Fibroblast of skin of right quadriceps (primary cell): ENCODE measurements at places on chromosomes 13 and 19.

DNA sequence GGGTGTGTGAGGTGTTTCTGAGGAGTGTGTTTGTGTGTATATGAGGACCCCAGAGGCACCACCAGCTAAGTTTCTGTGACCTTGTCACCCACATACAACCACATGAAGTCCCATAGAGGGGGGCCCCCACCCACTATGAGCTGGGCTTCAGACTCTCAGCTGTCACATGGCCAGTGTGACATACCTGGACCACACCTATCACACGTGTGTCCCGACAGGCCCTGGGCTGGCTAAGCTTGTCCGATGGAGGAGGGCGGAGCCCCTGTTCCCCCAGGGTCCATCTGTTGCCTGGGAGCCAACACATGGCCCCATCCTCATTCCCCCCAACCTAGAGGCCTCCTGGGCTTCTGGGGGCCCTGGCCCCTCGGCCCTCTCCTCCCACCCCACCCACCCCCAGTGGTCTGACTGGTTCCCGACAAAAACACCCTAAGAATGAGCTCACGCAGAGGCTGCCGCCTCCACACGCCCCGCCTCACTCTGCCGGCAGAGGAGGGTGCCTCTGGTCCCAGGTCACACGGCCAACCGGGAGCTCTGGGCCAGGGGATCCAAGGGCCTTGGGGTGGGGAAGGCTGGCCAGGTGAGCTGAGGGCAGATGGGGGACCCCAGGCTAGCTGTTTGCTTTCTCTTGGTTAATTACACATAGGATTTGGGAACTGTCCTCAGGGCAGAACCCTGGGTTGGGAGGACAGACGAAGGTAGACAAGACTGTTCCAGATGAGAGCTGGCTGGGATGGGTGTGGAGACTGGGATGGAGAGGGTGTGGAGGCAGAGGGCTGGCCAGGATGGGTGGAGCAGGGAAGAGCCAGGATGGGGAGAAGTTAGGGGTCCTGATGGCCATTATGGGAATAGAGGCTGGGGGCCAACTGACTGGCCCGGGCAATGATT is 4.3 kb downstream of the KLC3 start:
- no peak for DNase-seq

DNA sequence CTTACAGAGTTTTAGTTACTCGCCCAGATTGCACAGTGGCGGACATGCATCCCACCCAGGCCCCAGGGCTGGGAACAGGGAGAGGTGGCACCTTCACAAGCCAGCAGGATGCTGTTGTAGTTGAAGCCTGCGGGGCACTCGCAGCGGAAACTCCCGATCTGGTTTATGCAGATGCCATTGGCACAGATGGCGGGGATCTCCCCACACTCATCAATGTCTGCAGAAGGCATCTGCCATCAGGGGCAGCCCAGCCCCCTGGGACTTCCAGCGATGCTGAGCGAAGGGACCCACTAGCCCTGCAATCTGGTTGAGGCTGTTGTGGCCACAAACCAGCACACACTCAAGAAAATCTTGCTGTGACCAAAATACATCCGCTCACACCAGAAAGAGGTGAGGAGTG is 44.6 kb downstream of the CCL25 start:
- DNase-seq = no peak

- DNase-seq = no peak
These were observed 24.9 kb upstream of the TPM4 start for GRCh38 chr19:16051254-16052025.

- DNase-seq = no peak
These were observed 2.3 kb downstream of the SPPL2B start for GRCh38 chr19:2330632-2331284.

DNA sequence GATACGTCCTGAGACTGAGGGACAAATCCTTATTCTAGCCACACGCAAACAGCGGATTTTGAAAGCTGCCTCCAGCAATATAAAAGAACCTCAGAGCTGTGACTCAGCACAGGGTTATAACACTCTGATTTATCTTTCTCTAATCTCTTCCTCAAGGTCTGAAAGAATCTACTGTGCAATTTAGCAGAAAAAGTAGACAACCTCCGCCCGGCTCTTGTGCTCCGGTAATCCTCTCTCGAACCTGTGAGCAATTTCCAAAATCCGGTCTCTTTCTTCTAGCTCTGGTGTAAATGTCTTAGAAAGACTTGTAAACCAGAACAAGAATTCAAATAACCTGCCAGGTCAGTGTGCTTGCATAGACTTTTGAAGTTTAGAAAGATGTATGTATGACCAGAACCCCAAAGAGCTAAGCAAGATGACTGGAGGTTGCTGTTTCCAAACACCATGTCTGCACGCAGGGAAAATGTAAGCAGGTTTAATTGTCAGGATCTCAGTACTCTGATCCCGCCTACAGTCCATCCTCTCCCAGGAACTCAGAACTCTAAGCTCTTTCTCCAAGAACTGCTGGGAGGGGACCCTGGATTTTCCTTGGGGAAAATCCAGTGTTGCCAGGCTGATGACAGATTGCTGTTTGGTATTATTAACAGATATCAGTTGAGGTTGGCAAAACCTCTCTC is 338.1 kb downstream of the RFC3 start:
- peak; percentile 61 for DNase-seq

DNA sequence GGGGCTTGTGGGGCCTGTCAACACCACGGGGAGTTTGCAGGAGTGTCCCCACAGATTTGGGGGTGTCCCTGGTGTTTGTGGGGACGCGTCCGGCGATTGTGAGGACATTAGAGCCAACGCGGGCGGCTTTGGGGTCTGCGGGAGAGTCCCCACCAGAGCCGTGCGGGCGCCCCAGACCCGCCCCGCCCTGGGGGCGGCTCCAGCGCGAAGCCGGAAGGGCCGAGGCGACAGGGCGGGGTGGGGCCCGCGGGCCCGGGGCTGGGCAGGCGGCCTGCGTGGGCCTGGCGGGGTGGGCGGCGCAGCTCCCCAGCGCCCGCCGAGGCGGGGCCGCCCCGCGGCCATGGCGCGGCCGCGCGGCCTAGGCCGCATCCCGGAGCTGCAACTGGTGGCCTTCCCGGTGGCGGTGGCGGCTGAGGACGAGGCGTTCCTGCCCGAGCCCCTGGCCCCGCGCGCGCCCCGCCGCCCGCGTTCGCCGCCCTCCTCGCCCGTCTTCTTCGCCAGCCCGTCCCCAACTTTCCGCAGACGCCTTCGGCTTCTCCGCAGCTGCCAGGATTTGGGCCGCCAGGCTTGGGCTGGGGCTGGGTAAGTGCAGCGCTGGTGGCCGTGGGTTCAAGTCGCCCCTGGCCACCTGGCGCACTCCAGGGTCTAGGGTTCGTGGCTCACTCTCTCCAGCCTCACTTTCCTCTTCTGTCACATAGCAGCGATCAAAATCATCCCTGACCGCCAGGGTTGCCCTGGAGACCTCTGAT is 10.3 kb downstream of the PDE4A start:
- no peak for DNase-seq

GRCh38 chr13:85261757-85262346 is 537.4 kb downstream of the SLITRK6 start:
- no peak for DNase-seq

DNA sequence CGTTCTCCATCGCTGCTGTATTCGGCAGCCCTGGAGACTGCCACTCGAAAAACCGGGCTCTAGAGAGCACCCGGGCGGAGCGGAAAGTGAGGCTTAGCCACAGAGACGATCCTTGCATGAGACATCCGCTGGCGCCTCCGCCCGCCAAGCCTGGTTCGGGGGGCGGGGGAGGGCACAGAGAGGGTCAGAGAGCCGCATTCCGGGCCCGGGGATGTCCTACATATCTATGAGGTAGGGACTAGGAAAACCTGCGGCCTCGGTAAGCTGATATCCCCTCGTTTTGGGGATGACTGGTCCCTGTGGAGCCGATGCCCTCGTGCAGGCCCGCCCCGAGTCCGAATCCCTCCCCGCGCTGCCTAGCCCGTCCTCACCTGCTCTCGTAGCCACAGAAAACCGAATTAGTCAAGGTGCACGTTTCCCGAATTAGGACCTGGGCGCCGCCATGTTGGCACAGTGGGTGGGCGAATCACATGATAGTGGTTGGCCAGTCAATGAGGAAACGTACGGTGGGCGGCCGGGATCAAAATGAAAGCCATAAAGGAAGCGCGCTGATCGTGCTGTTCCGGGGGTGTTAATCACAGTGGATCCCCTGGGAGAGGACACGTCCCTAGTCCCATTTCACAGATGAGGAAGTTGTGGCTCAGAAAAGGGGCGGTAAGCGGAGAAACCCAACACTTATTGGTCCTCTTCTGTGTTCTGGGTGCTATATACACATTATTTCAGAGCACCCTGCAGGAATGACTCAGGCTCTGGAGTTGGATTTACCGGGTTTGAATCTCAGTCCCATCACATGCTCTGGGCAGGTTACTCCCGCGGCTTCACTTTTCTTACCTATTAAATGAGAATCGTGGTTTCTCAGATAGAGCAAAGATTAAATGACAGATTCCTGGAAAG is at the start of gene TRMT1:
Gene TRMT1, minus strand, starts transcription at position 459 of the 894 bp plus-strand sequence. Its CDS starts 341 bp downstream, at position 118.
- DNase-seq = peak; percentile 94

DNA sequence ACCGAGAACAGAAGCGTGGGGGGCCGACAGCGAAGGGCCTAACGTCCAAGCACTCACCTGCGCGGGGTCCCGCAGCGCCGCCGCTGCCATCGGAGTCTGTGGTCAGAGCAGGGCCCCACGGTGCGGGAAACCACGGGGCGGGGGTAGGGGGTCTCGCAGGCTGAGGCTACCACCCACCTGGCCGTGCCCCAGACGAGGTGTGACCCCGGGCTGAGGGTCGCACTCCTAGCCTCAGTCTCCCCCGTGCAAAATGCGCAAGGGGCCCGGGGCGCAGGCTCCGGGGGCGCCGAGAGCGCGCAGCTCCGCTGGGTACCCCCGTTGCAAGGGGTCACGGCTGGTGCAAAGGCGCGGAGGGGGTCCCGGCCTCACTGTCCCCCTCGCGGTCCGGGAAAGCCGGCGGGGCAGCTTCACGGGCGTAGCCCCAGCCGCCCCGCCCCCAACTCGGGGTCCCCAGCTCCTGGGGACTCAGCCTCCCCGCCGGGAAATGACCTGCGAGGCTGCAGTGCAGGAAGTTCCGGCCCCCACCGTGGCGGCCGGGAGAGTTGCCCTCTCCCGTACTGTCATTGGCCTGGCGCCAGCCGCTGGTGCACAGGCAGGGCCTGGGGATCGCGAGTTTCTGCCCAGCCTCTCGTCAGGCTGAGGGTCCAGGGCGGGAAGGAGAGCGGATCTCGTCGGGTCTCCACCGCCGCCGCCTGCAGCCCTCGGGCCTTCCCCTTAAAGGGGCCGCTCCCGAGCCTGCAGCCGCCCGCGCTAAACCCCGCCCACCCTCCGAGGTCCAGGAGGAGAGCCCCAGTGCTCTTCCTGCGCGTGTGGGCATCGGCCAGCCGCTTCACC is at the start of gene ZNF792:
Gene ZNF792, minus strand, starts transcription at position 657 of the 834 bp plus-strand sequence. Its CDS starts 567 bp downstream, at position 90.
- peak; percentile 38 for DNase-seq

DNA sequence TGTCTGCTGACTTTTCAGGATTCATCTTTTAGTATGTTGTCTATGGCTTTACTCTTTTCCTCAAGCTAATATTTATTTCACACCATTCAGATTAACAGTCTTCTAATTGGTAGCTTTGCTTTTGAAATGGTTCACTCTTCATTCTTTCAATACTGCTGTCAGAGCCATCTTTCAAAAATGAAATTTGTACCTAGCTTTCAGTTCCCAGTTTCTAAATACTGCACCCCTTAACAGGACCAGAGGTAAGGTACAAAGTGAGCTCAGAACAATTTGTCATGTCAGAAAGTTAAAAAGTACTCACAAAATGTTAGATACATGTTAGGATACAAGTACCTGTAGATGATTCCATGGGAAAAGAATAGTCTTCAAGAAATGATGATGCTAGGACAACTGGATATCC is 83.0 kb downstream of the FNDC3A start:
- DNase-seq = no peak

GRCh38 chr19:43667126-43667875 is 2.7 kb downstream of the PLAUR start:
- no peak for DNase-seq

DNA sequence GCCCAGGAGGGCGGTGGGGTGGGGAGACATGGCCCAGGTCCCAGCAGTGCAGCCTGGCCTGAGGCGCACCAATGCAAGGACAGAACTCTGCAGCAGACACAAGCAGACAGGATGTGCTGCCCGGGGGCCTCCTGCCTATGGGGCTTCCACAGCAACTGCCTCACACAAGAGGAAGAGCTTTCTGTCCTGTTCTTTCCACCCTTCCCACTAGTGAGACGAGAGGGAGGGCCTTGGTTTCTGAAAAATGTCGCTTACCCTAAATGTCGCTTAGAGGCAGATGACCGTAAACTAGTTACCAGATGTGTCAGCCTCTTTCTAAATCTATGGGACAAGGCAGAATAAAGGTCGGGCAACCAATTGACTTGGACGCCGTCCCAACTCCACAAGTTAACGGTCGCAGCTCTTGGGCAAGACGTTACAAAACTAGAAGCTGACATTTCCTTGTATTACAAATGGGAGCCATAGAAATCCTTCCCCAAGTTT is at the start of gene LAIR1:
Gene LAIR1, minus strand, starts transcription at position 157 of the 483 bp plus-strand sequence. Its CDS starts 127 bp downstream, at position 30.
- DNase-seq = no peak

- DNase-seq = no peak
These were observed 58.8 kb downstream of the SLC10A2 start for GRCh38 chr13:103007427-103007762.

GRCh38 chr13:80903911-80904310 is 563.0 kb upstream of the SPRY2 start:
- peak; percentile 17 for DNase-seq

- DNase-seq = no peak
These were observed 3.7 kb downstream of the RAB11B start for GRCh38 chr19:8393871-8394250.
